ENCODE measurements at places on chromosomes 6 and 20. TPM values are rescaled to one million over a fixed set of nuclear protein-coding genes. Genes with fewer than 3 reads are reported as not detected.

Gene TAAR1
- total RNA-seq = not detected

Gene TCF15
- 0.68 TPM for total RNA-seq

Gene SLC17A9
- 3.5 TPM for total RNA-seq

Gene RAET1G
- not detected for total RNA-seq

Gene KIF25
- 0.82 TPM for total RNA-seq

Gene SLPI
- 168 TPM for total RNA-seq

Gene PRDM13
- not detected for total RNA-seq

Gene EYS
- 0.18 TPM for total RNA-seq

Gene FRK
- total RNA-seq = 3.2 TPM

Gene FARS2
- 11.6 TPM for total RNA-seq

Gene DNMT3B
- 0.41 TPM for total RNA-seq

Gene DSP
- 211 TPM for total RNA-seq

Gene HNF4A
- total RNA-seq = not detected

Gene KHDC1
- 4.1 TPM for total RNA-seq

Gene SPTLC3
- 24.5 TPM for total RNA-seq

Gene PKIB
- total RNA-seq = 2.6 TPM

Gene GPR6
- not detected for total RNA-seq

Gene RHAG
- total RNA-seq = not detected

Gene TFAP2D
- total RNA-seq = not detected
